ENCODE measurements at places on chromosomes 2 and 18.

- DNase-seq = no peak
Observed at GRCh38 chr2:75325594-75325993, 126.3 kb upstream of the TACR1 start.

GRCh38 chr2:220269367-220269766, 641.9 kb downstream of the SLC4A3 start:
- DNase-seq = no peak

- DNase-seq = no peak
Observed at GRCh38 chr2:196510246-196510645, 129.3 kb upstream of the CCDC150 start.

GRCh38 chr2:135227386-135227785, 175.3 kb downstream of the RAB3GAP1 start:
- no peak for DNase-seq

- no peak for DNase-seq
Observed at GRCh38 chr2:62042944-62043343, 137.5 kb downstream of the COMMD1 start.

- DNase-seq = no peak
Observed at GRCh38 chr2:218880102-218880858, at the start of gene WNT10A. Gene WNT10A, plus strand, starts transcription at chr2:218880852. Its CDS starts 144 bp downstream, at chr2:218880996.

- no peak for DNase-seq
Observed at GRCh38 chr2:232879618-232880494, 9.8 kb downstream of the SNORC start.

DNA sequence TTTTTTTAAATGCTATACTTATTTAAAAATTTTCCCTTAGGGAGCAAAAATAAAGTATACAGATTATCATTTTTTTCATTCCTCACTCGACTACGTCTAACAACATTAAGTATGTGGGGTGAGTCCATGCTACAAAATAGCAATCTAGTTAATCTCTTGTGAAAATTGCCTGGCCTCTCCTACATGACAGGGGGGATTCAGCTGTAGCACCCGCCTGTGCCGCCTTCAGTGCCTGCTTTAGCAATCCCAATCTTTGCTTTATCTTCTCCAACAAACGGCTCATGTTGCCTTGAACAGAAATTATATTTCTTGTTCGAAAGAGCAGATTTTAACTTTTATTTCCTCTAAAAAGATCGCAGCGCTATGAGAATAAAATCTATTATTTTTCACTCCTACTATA, 2.4 kb upstream of the SOX11 start:
- DNase-seq = no peak

DNA sequence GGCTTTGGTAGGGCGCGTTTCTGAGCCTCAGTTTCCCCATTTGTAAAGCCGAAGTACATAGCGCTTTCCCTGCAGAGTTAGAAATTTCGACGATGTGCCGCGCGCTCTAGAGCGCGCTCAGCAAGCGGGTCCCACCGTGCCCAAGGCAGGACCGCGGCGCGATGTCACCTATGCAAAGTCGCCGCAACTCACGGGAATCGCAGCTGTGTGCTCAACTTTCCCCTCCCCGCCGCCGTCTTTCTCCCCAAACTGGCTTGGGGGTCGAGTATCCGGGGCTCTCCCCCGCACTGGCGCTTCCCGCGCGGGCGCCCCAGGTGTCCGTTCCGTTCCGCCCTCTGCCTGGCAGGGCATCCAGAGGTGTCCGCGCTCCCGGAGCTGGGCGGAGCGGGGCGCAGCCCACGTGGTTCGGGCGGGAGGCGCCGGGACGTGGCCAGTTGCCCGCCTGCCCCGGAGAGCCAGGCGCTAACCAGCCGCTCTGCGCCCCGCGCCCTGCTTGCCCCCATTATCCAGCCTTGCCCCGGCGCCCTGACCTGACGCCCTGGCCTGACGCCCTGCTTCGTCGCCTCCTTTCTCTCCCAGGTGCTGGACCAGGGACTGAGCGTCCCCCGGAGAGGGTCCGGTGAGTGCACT, at the start of gene MLPH:
TSS of gene MLPH (plus strand) at position 433 of the 630 bp plus-strand sequence. CDS start 6,176 bp downstream, outside the sequence.
- no peak for DNase-seq

GRCh38 chr2:128580988-128581848, 262.6 kb upstream of the HS6ST1 start:
- no peak for DNase-seq

DNA sequence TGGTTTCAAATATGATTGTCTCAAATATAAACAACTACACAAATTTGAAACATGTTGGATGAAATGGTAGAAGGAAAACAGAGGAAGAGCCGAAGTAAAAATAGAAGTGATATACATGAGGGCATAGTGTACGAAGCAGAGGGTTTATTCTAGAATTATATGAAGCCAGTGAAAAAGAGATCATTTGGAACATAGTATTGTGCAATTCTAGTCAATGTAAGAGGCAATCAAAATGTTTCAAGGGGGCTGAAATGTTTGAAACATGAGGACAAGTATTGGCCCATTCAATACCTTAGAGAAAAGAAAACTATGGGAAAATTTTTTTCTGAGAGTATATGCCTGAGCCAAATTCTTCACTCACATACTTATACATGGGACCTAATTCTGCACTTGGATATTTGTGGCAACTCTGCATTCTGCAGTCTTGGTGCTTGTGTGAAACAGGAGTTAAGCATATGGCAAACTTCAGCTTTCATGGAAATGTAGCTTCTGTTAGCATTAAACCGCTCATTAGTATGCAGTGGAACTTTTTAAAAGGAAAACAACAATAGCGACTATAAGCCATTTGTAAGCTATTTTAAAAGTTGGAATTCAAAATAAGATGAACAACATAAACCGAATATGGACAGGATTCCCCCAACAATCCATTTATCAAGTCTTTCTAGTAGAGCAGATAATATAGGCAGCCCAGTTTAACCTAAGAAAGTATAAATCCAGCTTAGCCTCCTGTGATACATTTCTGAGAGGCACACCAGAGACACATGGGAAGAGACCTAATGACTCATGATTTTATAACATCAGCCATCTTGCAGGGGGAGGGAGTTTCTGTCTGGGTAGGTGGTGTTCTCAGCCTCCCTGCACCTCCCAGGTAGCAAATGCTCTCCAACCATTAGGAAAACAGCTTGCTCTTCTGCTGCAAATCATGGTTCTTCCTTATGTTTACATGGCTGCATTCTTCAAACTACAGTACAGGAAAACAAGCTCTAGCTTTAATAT, 197.8 kb downstream of the PAX3 start:
- DNase-seq = no peak

GRCh38 chr2:151937966-151938365, 109.7 kb upstream of the ARL5A start:
- no peak for DNase-seq

GRCh38 chr2:13240061-13240460, 523.3 kb downstream of the TRIB2 start:
- no peak for DNase-seq

DNA sequence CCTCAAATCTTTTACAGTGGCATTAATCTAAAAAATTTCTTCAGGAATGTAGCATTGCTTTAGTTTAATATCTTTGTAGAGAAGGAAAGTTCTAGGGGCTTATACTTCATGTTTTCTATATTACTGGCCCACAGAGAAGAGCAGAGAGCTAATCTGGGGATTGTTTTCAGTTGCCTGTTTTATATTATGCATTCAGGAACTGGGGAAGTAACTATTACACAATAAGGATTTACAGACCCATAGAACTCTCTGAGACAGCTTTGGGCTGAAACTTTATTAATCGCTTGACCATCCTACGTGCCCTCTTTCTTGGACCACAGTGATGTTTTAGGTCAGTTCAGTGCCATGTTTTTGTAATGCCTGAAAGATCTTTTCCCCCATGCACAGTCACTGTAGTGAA, 29.9 kb downstream of the BIRC6 start:
- DNase-seq = no peak

- DNase-seq = no peak
Observed at GRCh38 chr18:34972765-34973414, 68.3 kb upstream of the MAPRE2 start.

DNA sequence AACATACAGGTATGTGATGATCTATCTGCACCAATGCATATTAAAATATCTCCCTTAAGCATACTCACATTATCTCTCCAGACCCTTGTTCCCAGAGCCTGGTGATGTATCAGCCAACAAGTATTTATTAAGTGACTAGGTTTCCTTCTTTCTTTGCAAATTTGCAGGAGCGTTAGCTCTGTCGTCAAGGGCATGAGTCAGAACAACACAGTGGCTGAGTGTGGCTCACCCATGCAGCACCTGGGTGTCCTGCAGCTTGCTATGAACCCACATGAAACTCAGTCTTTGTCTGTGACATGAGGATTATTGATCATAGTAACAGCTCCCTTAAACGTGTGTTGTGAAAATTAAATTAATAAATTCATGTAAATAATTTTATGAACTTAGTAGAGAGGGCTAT, 96.6 kb downstream of the PIEZO2 start:
- DNase-seq = no peak

GRCh38 chr2:21135585-21135984, 11.8 kb downstream of the TDRD15 start:
- DNase-seq = no peak

DNA sequence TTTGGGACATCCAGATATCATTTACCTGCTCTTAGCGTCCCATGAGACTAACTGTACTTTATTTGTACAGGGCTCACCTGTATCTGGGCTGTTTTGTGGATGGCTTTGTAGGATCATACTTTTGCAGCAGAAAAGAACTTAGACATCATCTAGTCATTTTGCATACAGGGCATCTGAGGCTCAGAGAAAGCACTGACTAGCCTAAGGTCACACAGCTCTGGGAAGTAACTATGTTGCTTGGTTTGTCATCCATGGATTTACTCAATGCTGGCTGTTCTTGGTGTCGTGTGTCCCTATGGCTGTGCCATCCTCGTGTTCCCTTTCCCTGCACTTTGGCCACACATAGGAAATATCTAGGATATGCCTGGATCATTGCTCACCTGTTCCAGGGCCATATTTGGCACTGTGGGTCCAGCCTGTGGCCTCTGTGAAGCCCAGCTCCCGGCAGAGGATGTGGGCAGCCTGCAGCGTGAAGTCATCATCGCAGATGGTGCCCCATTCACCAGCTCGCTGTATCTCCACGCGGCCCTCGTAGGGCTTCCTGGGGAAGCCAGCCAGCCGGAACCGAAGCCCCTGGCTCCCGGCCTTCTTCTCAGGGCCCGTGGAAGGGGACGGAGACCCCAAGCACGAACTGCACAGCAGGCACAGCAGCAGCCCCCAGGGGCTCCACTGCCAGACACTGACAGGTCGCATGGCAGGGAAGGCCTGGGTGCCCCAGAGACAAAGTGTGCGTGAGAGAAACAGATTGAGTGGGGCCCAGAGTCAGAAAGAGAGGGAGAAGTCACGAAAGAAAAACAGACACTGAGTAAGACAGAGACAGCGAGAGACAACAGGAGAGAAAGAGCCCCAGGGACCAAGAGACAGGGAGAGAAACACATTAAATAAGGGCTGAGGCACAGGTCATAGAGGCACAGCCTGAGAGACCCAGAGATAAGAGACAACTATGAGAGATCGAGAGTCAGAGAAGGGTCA, 1.5 kb downstream of the LOXL3 start:
- DNase-seq = no peak

- DNase-seq = peak; percentile 87
Observed at GRCh38 chr2:139122711-139123158, 342.5 kb upstream of the NXPH2 start.

DNA sequence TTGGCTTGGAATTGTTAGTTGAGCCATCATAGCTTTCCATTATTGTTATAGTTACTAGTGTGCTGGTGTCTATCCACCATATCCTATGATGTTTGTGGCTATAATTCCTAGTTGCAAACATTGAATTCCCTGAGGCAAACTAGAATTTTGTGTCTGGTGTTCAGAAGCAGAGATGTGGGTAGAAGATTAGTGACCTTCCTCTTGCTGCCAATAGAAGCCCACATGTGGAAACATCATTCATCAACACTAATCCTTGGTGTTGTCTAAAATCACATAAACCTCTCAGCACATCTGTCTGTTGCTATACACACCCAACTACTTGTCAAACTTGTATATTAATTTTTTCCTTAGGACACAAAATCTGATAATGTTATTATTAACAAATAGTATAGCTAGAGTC, 374.1 kb downstream of the TGIF1 start:
- DNase-seq = no peak

GRCh38 chr2:120552800-120553481, 182.7 kb upstream of the GLI2 start:
- no peak for DNase-seq

DNA sequence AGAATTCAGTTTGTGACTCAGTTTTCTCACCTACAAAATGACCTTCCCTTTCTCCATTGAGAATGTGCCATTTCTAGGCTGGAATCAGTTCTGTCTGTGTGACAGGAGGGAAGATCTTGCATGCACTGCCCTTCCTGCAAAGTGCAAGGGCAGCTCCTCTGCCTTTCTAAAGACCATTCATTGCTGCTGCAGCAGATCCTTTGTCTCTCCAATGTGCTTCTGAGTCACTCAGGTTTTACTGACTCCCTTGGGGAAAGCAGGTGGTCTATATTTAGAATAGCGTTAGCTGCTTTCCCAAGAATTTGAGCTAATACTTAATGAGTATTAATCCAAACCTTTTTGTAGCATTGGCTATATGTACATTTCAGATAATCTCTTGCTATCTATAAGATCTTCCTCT, 62.5 kb downstream of the DAW1 start:
- DNase-seq = no peak

DNA sequence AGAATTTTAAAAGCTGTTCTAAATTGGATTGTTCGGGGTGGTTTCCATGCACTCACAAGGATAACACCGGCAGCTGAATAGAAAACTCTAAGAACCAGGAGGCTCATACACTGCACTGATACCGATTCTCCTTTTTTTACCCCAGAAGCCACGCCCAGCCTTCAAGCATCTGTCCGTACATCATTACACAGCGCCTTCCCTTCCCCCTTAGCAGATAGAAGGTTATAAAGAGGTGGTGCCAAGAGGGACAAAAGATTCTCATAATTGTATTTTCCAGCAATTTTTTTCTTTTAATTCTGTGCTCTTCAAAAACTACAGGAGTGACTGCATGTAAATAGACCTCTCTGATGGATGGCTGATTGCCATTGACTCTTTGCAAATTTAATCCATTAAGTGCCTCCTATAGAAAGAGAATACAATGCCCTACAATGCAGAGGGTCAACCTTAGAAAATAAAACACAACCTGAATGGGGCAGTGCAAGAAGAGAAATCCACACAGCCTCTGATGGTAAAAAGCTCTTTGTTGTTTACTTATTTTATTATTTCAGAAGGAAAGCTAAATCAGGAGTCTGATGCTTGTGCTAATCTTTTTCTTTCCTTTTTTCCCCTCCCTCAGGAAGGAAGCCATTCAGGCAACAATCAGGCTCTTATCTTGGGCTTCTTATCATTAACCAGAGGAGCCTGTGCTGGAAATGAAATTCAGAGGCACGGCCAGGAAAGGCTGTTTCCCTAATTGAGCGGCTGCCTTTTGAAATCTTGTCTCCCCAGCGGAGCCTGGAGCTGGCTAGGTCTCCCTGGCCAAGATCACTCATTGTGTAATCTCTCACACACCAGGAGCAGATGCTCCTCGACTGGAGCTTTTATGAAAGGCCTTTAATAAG, 198.9 kb upstream of the NABP1 start:
- DNase-seq = no peak

DNA sequence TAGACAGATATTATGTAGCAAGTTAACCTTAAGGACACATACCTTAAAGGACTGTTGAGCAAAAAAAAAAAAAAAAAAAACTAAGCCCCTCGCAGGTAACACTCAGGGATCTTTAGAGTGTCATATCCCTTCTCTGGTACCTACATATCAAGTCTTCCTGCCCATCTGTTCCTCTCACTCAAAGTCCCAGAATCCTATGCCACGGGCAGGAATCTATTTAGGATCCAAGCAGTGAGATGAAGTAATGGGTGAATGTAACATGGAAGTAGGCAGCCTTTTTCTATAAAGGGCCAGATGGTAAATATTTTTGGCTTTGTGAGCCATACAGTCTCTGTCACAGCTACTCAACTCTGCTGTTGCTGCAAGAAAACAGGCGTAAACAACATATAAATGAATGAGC, 496.7 kb downstream of the STK39 start:
- DNase-seq = no peak

All from fibroblast of skin of left biceps (primary cell).